Nephron progenitor cell (in vitro differentiated cells): ENCODE measurements at places on chromosomes 4 and X.

DNA sequence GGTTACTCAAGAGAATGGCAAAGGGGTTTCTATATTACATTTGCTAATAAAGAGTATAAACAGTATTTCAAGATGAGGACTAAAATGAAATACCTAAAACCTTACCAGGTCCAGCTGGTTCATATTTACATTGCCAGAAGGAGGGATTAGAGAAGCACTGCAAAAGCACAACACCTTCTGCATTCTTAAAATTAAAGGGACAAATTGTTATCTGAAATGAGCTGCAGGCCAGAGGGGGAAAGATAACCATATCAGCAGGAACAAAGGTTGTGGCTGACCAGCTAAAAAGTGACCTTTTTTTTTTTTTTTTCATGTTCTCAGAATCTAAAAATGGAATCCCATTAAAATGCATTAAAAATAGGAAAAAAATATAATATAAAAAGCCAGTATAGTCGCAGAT lies 39.7 kb downstream of the AFF2 start:
- no peak for DNase-seq

DNA sequence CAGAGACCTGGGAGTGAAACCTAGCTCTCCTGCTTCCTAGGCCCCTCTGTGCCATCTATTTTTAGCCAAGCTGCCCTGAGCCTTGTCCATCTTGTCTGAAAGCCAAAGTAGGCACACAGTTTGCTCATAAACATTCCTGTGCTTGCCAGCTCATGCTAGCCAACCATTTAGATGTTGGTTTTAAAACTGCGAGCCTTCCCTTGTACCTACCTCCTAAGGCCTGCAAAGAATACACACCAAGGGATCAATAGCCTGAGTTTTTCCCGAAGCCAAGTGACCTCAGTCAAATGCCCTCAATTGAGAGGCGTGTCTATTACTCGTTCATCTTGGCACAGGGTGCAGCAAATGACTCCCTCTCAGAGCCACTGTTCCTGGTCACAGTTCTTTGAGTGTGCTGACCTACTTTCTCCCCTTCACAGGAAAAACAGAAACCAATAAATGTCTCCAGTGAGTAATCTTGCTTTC lies 48.5 kb downstream of the ZCCHC12 start:
- DNase-seq = no peak

DNA sequence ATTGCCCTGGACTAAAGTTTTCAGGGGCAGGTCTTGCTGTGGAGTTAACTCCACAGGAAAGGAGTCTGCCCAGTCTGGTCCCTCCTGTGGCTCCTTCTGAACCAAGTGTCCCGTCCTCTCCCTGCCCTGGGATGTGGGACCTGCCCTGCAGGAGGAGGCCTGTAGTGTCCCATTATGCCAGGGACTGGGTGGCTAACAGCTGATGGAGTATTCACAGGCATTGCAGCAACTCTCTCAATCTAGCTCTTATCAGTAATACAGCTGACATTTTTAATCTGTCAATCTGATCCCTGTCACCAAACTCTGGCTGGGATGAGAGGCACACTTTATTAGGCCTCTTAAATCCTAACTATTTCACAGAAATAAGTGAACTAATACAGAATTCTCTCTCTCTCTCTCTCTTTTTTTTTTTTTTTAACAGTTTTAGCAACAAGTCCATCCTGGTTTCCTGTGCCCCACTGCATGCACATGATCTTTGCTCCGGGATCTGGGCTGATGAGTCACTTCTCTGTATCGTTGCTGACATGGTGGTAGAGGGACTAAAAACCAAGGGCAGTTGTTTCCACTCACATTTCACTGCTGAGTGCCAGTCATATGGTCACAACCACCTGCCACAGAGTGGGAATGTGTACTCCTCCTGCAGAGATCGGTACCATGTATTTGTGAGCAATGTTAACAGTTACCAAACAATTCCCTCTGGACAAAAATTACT lies 39.1 kb downstream of the HAND2 start:
- no peak for DNase-seq

DNA sequence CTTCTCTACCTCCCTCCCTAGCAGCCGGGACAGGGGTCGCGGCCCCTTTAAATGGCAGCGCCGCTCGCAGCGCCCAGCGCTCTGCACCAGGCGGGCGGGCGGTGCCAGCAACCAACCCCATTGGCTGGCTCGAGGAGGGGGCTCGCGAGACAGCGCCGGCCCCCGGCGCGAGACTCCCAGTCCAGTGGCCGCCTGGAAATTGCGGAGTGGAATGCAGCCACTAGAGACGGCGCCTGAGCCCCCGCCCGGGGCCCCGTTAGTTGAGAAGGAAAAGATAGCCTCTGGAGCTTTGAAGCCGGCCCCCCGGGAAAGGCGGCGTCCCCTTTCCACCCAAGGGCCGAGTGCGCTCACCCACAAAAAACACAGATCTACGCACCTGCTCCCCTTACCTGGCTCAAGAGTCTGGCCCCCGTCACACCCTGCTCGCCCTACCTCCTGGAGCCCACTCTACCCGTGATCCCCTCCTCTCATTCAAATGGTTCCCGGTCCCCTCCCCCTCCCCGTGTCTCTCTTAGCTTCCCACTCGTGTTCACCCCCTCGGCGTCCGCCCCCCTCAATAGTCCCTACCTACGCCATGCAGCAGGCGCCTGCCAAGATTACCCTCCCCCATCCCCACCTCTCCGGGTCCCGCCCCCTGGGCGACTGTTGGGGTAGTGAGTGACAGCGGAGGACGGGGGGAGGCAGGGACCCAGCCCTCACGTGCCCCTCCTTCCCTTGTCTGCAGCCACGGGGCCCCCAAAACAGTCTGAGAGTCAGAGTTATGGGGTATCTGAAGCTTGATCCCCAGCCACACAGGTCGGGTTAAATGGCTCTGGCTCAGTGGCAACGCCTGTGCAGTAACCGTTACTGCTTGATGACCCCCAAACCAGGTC lies at the start of gene ZMYM3:
ZMYM3 (minus strand) TSS at position 49 of the 872 bp plus-strand sequence. CDS start 885 bp downstream, outside the sequence.
- DNase-seq = peak; percentile 86

DNA sequence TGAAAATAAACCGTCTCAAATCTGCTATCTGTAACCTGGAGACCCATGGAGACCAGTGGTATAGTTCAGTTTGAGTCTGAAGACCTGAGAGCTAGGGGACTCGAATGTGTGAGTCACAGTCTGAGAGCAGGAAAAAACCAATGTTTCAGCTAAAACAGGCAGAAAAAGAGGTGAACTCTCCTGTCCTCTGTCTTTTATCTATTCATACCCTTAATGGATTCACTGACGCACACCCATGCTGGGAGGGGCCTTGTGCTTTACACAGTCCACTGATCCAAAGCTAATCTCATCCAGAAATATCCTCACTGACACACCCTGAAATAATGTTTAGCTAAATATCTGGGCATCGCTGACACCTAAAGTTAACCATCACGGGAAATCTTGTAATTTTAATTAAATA lies 297.9 kb downstream of the GPM6A start:
- DNase-seq = no peak

DNA sequence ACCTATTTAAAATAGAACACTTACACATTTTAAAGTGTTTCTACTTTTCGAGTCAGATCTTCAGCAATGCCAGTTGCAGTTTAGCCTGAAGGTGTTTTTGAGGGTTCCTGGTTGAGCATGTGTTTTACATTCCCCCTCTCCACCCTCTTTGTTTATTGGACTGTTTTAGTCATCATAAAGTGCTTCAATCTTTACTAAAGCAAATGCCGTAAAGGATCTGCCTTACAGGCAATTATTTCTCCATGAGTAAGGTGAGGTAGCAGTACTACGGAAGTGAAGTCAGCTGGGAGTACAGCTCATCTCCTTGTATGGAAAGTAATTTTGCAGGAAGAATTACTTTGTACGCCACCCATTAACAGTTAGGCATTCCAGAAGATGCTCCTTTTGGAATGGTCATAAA lies 36.9 kb downstream of the PDLIM5 start:
- DNase-seq = no peak

DNA sequence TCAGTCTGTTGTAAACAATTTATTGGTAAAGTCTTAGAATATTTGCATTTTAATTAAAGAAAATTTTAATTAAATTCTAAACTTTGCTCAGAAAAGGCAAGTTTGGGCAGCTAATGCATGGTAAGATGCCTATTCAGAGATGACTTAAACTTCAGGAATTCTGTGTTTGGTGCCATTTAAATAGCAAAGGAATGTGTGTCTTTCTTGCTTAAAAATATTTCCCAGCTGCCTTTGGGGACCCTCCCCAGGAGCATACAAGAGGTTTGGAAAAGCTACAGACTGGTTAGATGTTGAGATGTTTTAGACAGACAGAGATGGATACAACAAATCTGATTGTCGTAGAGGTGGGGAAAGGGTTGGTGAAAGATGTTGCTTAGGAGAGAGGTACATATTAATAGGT lies 36.5 kb downstream of the AFF2 start:
- no peak for DNase-seq

GRCh38 chr4:22739968-22740367 lies 47.2 kb downstream of the GBA3 start:
- no peak for DNase-seq

DNA sequence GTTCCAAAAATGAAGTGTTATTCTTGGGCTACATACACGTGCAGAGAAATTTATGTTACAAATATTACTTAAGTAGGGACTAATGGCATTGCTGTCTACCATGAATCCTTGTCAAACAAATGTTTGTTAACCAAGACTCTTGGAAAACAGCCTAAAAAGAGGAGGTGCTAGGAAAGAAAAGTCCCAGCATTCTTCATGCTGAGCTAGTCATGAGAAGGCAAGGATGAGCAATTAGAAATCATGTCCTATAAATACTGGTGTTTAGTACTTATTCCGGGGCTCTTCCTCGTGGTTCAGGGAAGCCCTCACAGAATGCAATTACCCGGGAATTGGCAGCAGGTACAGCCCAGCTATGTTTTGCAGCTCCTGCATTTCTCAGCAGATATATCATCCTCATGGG lies 378.1 kb upstream of the FTHL17 start:
- DNase-seq = no peak

DNA sequence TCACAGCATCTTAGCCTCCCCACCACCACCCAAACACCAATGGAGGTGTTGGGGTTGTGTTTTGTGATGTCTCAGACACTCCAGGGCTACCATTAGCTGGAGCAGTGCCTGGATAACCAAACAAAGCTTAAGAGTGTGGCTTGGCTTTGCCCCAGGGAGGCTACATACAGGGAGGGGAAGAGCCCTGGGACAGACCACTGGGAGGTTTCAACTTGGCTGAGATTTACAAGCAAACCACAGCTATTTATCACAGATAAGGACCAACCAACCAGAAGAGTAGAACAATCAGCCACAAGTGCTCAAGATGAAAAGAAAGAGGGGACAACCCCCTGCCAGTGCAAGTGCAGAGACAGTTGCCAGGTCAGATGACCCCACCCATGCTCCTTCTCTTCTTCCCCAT lies 24.1 kb downstream of the SOX3 start:
- no peak for DNase-seq

GRCh38 chrX:506341-506740 lies 119.6 kb upstream of the PPP2R3B start:
- DNase-seq = no peak

DNA sequence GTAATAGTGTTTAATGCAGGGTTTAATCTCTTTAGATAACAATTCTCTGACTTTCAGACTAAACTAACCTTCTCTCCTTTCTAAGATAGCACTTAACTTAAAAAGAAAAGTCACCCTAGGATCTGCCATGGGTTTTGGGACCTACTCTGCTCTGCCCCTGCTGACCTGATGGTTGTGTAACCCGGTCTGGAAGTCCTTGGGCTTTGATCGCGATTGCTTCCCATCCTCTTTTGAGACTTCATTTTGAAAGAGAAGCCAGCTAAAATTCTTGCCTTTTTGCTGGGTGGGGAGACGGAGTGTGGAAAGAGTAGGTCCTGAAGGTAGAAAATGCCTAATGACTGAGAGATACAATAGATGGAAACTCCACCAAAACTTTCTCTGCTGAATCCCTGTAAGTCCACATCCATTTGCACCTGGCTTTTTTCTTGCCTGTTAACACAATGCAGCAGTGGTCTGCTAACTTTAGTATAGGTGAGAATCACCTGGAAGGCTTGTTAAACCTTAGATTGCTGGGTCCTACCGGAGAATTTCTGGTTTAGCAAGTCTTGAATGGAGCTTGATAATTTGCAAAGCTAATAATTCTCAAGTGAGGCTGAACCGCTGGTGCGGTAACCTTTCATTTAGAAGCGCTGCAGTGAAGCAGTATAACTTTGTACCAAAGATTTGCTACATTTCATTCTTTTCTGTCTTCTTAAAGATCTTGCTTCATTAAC lies 45.6 kb upstream of the CCSER1 start:
- DNase-seq = no peak

- DNase-seq = no peak
These were observed 223.6 kb downstream of the MGST2 start for GRCh38 chr4:139889264-139889663.

- no peak for DNase-seq
These were observed 338.2 kb upstream of the GATB start for GRCh38 chr4:152099061-152099425.

- no peak for DNase-seq
These were observed 7.7 kb downstream of the NKX3-2 start for GRCh38 chr4:13536607-13537006.

GRCh38 chr4:107318078-107318477 lies 282.0 kb upstream of the DKK2 start:
- DNase-seq = no peak

DNA sequence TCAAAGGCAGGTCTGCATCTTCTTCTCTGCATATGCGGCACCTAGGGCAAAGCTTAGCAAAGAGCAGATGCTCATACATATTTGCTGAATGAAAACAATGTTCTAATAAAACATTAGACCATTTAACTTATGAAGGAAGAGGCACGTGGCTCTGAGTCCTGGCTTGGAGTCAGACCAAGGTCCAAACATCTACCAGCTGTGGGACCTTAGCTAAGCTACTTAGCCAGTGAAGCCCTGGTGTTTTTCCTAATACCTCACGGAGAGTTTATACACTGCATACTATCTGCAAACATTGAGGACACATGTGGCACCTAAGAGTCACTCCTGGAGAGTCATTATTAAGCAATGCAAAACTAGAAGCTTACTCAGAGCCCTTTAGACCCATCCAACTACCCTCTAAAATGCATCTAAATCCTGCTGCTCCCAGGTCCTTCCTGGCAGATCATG lies 9.0 kb downstream of the PDGFC start:
- no peak for DNase-seq

DNA sequence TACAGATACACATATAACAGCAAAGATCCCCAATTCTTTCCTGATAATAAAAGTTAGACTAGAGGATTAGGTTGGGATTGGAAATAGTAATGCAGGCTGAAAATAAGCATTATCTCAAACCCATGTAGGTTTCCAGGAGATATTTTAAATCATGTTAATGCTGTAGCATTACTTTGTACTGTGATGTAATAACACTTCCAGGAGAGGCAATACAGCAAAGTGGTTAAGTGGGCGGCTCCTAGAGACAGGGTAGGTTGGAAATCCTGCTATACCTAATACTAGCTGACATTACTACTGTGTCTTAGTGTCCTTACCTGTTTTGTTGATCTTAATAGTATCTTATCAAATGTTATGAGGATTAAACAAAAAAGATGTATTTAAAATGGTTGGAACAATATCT lies 9.6 kb downstream of the PAICS start:
- DNase-seq = no peak
